Aortic smooth muscle cell (primary cell): ENCODE measurements at places on chromosomes 5 and 9. TPM values are rescaled to one million over a fixed set of nuclear protein-coding genes. Genes with fewer than 3 reads are reported as not detected.

NHP2 gene
- total RNA-seq, result 88.4 and 114 TPM in 2 replicates

CER1 gene
- total RNA-seq, result not detected in 2 replicates

UGT3A1 gene
- not detected in 2 replicates for total RNA-seq

SLC27A6 gene
- total RNA-seq, result 0.06 TPM in 1 of 2 replicates, not detected in the other

AP3S1 gene
- 89.3 and 104 TPM in 2 replicates for total RNA-seq

CRHBP gene
- total RNA-seq, result 0.13 and 0.75 TPM in 2 replicates

CEL gene
- total RNA-seq, result 0.19 and 0.26 TPM in 2 replicates

CCNO gene
- 0.40 and 0.50 TPM in 2 replicates for total RNA-seq

ENTREP1 gene
- total RNA-seq, result 0.13 and 0.25 TPM in 2 replicates

ZNF366 gene
- under 0.01 and 0.06 TPM in 2 replicates for total RNA-seq

IFNA8 gene
- total RNA-seq, result not detected in 2 replicates

SPATA9 gene
- total RNA-seq, result 0.13 TPM in 1 of 2 replicates, not detected in the other
